ENCODE measurements at places on chromosomes 1 and 21.

DNA sequence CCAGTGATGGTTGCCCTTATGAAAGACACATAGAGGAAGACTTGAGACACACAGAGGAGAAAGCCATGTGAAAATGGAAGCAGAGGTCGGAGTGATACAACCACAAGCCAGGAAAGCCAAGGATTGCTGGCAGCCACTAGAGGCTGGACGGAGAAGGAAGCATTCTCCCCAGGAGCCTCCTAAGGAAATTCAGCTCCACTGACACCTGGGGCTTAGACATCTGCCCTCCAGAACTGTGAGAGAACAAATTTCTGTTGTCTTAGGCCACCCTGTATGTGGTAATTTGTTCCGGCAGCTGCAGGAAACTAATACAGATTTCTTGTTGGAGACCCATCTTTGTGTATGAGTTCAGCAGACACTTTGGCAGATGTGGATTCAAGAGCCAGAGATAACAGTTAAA, 126.9 kb upstream of the ATP1A1 start:
- no peak for DNase-seq

DNA sequence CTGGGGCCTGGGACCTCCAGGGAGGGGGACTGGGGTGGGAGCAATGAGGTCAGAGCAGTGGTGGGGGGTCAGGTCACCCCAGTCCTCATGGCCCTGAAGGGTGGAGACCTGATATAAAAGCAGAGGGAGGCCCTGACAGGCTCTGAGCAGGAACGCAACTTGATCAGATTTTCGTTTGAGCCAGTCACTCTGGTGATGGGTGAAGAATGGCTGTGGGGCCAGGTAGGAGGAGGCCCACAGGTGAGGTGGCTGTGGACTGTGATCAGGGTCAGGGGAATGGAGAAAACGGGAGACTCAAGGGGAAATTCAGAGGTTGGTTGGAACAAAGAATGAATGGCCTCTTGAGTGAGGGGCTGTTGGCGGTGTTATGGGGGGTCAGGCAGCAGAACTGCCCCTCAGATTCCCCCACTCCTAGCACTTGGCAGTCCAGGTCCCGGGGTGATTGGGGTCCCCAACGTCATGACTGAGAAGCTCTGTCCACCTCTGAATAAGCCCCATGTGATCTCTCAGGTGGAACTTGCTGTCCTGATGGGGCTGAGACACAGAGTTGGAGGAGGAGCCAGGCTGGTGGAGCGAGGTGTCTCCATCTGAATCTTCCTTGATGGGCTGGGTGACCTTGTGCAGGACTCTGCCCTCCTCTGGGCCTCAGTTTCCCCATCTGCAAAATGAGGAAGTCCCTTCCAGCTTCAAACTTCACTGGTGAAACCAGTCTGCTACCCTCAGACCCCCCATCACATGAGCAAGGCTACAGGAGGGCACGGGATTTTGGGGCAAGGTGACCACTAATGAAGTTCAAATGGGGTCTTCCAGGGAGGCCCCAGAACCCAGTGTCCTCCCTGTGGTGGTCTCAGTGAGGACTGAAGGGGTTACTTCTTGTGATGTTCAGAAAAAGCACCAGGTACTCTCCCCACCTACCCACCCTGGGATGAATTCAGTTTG, 683.0 kb downstream of the MATN1 start:
- no peak for DNase-seq

- DNase-seq, result no peak
Measured at GRCh38 chr21:14600569-14601297, 54.6 kb upstream of the SAMSN1 start.

GRCh38 chr1:116852367-116852766, 57.3 kb upstream of the PTGFRN start:
- no peak for DNase-seq

DNA sequence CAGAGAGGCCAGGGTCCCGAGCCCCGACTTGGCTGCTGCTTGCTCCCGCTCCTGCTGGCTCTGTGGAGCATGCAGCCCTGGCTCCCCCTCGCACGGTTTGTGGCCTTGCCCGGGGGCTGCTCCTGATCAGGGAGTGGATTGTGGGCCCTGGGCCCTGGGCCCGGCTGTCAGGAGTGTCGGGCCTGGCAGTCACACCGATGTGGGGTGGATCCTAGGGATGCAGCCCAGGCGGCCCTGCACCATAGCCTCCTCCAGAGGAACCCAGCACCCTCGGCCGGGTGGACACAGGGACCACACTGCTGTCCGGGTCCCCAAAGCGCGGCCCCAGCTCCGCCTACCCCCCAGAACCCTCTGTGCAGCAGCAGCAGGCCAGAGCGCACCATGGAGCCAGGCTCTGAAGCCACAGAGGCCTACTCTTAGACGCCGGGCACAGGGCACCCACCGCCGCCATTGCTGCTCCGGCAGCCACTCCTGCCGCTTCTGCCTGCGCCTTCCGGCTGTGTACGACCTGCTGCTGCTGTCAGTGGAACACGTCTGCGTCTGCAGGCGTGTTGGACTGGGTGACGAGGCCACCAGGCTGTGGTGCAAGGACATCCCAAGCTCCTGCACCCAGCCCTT, 9.4 kb downstream of the SLX9 start:
- DNase-seq, result no peak

- DNase-seq, result no peak
Measured at GRCh38 chr1:147207192-147207591, 17.9 kb downstream of the FMO5 start.

Measured in stimulated activated CD4-positive, alpha-beta T cell treated with anti-CD3 and anti-CD28 coated beads, TNF-alpha, amount 100 ng/mL, for 1 hour (primary cell).